Activated effector memory CD4-positive, alpha-beta T cell treated with anti-CD3 and anti-CD28 coated beads, Interleukin-2, amount 50 U/mL, for 16 hours (primary cell): ENCODE measurements at places on chromosomes 6 and 20.
A peak's percentile ranks its signal among the peaks of the same experiment; 100 is the strongest.

GRCh38 chr20:11867291-11867919 is 50.3 kb upstream of the BTBD3 start:
- DNase-seq: no peak

- DNase-seq: no peak
These were observed 71.7 kb downstream of the GRM4 start for GRCh38 chr6:34074064-34074742.

- DNase-seq: no peak
These were observed 82.7 kb downstream of the SH3BGRL2 start for GRCh38 chr6:79713701-79714322.

DNA sequence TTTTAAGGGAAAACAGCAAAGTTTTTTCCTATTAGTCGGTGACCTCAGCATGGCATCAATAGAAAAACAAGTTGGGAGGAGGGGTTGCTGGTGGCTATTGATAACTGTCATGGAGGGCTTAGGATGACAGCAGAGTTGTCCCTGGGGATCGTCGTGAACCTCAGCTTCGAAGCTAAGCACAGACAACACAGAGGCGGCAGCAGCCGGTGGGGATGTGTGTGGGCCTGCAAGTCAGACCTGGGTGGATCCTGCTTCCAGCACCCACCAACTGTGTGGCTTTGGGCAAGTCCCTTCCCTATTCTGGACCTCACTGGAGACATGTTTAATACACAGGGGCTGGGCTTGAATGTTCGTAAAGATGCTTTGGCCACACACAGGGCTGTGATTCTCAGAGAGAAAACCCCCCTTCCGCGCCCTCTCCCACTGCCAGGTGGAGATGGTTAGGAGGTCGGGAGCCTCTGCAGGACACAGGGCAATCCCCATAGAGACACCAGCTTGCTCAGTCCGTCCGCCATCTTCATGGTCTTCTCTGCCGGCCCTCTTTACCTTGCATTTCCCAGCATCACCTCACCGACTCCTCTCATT is 83.1 kb upstream of the TOX2 start:
- DNase-seq: no peak

DNA sequence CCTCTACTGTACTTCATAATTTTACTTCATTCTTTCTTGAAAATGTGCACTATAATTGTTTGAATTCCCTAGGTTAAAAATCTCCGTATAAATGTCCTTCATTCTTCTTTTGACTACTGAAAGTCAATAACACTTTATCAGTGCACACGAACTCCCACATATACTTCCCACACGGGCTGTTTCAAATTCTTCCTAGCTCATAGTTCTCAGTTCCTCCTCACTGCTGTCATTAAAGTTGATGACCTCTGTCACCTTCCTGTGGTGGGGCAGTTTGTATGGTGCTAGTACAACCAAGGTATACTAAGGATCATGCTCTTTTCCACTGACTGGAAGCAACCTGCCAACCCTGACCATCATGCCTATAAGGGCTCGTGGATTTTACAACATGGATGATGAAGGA is 40.0 kb upstream of the CD2AP start:
- DNase-seq: no peak

DNA sequence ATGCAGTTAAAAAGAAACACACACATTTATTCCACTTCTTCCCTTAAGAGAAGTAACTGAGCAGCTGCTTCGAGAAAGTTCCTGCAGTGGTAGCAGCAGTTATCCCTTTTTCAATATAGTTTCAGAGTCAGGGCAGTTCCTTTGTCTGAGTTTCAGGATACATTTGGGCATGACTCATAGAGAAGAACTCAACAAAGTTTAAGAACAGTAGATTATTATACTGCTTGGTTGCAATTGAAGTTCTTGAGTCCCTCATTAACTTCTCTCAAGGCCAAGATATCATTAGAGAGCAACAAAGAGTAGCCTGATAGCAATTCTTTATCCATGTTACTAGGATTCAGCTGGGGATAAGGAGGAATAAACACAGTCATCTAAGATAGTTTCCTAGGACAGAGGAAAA is 54.4 kb downstream of the TPD52L1 start:
- DNase-seq: no peak

DNA sequence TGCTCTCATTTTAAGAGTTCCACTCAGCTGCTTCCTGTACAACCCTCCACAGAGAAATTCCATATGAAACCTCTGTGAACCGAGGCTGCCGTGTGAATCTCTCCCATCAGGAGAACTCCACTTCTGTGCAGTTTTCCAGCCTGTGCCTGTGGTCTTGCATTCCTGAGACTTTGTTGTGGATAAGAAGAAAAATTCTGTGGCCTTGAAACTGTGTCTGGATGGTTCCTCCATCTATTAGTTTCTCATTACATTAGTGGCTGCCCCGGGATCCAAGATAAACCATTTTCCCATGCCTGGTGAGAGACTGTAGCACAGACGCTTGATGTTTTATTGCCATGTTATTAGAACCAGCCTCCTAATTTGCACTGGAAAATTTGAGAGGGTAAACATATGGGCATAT is 40.8 kb upstream of the TIAM2 start:
- DNase-seq: no peak

DNA sequence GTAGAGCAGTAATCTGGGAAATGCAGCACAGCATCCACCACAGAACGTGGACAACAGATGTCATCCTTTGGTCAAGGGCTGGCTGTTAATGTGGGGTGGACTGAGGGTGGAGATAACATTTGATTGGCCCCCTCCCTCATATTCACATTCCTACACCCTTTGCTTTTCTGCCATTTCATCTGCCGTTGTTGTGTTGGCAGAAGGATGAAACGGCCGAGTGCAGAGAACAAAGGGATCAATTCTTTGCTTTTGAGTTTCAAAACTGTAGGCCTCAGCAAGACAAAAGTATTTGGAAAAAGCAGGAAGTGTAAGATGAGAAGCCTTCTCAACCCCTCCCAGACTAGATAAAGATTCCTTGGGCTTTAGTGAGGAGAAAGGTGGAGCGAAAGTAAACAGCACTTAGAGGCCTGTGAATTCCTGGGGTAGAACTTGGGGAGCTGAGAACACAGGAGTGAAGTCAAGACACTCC is 74.2 kb upstream of the PHIP start:
- no peak for DNase-seq

GRCh38 chr6:155378276-155378675 is 64.0 kb upstream of the TFB1M start:
- no peak for DNase-seq

- DNase-seq: peak; percentile 78
These were observed 1.4 kb downstream of the PHF20 start for GRCh38 chr20:35773154-35773751.

DNA sequence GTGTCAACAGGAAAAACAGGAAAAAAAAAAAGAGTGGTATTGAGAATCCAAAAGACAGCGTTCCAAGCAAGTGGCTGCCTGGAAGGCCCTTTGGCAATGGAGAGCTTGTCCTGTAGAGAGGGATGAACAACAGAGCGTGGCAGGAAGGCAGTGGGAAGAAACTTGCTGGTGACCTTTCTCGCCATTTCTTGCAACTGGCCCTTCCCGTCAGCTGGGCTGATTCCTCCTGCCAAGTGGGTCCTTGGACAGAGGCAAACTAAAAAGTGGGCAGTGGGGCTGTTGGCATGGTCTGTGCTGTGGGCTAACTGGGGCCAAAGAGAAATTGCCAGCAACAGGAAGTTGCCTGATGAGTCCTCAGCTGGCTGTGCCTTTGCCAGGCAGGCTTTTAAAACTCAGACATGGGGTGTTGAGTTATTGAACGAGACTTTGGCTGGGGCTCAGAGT is 43.9 kb upstream of the CLDN20 start:
- DNase-seq: no peak

DNA sequence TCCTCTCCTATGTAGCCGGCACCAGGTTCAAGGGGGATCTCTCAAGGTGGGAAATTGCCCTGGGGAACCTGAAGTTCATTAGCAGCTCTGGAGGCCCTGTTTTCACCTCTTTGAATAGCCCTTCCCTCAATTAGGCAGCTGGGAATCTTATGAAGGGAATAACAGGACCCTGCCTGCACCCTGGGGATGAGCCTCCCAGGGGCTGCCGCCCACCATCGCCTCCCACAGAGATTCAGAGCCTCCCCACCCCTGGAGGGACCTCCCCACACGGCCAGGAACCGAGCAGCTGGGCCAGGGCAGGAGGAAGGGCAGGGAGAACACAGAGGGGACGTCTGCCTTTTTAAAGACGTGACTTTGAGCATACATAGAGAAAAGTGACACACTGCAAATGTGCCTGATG is 4.6 kb upstream of the EEF1A2 start:
- DNase-seq: no peak

DNA sequence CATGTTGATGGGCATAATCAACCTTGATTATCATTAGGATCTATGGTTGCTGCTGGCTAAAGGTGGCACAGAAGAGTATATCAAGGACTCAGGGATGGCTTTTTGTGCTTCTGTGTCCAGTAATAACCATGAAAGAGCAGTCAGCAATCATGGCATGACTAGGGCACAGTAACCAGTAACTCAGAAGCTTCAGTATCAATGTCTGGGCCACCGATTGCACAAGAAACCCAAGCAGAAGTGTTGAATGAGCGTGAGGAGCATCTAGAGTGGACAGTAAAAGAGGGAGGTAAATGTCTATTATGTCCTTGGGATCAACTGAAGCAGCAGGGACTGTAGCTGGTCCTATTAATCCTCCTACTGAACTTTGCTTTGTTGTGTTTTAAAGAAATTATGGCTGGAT is 81.5 kb upstream of the F13A1 start:
- no peak for DNase-seq

GRCh38 chr20:13312300-13312699 is 91.2 kb downstream of the ISM1 start:
- no peak for DNase-seq

DNA sequence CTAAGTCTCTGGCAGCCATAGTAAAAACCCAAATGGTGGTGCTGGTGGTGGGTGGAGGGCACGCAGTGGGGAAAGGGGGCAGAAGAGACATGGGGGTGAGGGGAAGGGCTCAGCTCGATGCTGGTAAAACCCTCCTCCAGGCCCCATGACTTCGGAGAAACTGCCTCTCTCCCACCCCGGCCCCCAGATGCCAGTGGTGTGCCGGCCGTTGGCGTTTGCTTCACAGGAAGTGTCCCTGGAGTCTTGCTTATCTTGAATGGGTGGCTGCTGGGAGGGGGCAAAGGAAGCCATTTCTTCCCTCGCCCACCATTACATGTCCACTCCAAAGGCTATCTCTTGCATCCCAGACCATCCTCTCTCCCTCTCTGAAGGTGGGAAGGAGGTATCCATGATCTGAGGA is 25.4 kb downstream of the VEGFA start:
- no peak for DNase-seq

GRCh38 chr6:46921731-46922130 is at the start of gene ADGRF5:
TSS of gene ADGRF5 (minus strand) at chr6:46921938. CDS start at chr6:46906762, 15,176 bp downstream.
- no peak for DNase-seq

DNA sequence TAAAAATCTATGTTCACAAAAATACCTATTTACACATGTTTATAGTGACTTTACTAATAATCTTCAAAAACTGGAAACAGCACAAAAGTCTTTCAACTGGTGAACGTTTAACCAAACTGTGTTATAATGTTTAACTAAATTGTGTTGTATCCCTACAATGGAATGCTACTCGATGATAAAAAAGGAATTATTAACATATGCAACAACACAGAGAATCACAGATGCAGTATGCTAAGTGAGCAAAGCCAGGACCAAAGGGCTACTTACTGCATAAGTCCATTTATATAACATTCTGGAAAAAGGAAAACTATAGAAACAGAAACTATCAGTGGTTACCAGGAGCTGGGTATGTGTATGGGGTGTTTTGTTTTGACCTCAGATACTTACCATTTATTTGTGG is 602.2 kb upstream of the BTBD3 start:
- DNase-seq: no peak

- no peak for DNase-seq
These were observed 27.5 kb downstream of the PXDC1 start for GRCh38 chr6:3723966-3724365.

- no peak for DNase-seq
These were observed 78.0 kb upstream of the SIRPG start for GRCh38 chr20:1735417-1736089.

DNA sequence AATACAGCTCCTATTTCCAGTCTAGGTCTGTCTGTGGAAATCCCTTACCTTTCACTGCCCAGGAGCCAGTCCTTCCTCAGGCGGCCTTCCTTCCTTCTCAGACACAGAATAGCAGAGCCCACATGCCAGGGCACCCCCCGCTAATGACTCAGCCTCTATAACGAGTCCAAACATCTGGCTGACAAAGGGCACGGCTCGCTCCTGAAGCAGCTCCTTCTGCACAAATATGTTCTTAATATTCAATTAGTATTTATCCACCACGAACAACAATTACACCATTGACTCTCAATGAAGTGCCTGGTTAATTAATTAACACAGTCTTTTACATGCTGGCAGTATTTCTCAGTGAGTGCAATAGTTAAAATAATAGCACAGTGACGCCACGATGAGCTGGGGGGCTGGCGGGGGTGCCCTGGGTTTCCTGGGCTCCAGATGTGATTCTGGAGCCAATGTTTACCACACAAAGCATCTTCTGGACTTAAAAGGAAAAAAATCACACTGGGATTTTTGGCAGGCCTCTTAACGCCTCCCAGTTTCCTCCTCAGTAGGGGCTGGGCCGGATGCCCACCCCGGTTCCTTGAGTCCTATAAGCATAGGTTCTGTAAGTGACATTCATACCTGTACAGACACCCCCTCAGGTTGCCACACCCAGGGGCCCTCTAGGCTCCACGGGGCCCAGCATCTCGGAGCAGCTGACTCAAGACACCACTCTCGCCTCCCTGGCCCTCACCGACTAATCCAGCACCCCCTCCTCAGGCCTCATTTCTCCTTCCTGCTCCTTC is 158.6 kb upstream of the MLN start:
- peak; percentile 51 for DNase-seq

- DNase-seq: no peak
These were observed 80.5 kb downstream of the PRSS35 start for GRCh38 chr6:83592770-83593394.

GRCh38 chr6:10740061-10740460 is 7.5 kb upstream of the TMEM14B start:
- DNase-seq: no peak

- no peak for DNase-seq
These were observed 256.2 kb upstream of the MANEA start for GRCh38 chr6:95321126-95321525.

DNA sequence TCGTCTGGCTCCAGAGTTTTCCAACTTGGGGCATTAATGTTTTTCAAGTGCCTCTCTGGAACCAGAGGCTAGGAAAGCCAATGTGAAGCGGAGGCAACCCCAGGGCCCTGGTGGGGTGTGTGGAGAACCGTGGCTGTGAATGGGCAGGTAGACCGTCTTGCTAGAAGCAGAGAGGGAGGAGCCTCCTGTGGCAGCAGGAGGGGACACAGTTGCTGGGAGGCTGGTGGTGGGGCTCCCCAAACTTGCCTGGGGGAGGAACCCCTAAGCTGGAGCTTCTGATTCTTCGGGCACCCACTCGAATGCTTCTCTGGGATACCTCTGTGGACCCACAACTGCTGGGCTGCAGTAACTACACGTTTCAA is 65.3 kb upstream of the APCDD1L start:
- peak; percentile 27 for DNase-seq
